ENCODE measurements at places on chromosomes 12 and 14.

DNA sequence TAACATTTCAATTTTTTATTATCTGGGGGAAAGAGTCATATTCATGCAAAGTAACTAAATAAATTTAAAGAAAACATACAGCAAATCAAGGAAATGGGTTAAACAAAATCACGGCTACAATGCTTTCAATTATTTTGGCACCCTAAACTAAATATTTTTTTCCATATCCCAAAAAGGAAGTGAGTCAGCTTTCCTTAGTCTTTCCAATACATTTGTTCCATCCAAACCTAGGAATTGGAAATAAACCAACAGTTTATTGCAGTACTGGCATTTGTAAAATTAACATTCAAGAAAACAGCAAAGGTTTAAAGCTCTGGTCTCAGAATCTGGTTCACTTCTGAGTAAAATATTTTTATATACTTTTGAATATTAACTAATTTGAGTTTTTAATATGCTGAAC, 89.2 kb downstream of the BCL2L14 start:
- no peak for DNase-seq

- DNase-seq = no peak
Measured at GRCh38 chr12:5384015-5384414, 47.9 kb upstream of the NTF3 start.

DNA sequence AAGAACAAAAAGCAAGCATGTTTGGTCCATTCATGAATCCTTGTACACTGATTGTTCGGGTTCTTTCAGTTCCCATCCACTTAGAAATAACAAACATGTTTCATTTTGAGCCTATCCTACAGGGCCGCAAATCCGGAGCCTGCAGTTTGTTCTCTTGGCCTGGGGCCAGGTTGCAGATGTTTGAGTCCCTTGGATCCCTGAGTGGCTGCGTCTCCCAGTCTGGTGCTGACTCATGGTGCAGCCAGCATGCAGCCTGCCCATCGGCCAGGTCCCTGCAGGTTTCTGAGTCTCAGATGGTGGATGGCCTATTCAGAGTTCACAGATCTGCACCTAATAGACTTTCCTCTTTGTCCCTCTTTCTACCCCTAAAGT, 1.9 kb upstream of the DYNC1H1 start:
- DNase-seq = no peak

- no peak for DNase-seq
Measured at GRCh38 chr14:70971560-70971959, 64.3 kb downstream of the PCNX1 start.

GRCh38 chr12:69129564-69129963, 109.8 kb upstream of the CPSF6 start:
- no peak for DNase-seq

DNA sequence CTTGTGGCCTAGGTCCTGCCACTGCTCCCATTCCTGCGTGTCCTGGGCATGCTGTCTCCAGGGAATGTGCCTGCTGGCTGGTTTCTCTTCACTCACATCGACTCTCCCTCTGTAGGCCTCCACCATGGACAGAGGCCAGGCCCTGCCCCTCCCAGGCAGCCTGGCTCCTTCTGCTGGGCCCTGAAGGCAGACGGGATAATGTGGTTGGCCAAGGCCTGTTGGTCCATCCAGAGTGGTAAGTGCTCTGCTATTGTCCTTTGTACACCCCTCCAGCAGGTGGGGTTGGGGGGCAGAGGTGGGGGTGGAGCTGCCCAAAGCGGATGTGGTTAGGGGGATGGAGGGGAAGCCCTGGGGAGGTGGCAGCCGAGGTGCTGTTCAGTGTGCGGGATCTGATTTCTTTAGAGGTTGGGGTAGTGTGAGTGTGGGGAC, 9.5 kb upstream of the NR4A1 start:
- peak; percentile 83 for DNase-seq

GRCh38 chr14:101791919-101792572, 30.5 kb downstream of the PPP2R5C start:
- peak; percentile 51 for DNase-seq

DNA sequence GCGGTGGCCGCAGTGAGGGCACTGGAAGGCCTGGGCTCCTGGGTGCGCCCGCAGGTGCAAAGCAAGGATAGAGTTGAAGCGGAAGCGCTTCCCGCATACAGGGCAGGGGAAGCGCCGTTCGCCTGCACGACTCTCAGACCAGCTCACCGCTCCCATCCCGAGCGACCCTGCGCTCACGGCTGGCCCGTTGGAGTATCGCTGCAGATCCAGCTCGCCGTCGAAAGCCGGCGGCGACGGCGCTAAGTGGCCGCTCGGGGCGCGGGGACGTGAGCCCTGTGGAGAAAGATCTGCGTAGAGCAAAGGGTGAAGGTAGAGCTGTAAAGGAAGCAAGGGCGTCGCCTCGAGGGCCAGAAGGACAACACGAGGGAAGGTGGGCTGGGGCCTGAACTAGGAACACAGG, 5.4 kb downstream of the ZNF219 start:
- no peak for DNase-seq

DNA sequence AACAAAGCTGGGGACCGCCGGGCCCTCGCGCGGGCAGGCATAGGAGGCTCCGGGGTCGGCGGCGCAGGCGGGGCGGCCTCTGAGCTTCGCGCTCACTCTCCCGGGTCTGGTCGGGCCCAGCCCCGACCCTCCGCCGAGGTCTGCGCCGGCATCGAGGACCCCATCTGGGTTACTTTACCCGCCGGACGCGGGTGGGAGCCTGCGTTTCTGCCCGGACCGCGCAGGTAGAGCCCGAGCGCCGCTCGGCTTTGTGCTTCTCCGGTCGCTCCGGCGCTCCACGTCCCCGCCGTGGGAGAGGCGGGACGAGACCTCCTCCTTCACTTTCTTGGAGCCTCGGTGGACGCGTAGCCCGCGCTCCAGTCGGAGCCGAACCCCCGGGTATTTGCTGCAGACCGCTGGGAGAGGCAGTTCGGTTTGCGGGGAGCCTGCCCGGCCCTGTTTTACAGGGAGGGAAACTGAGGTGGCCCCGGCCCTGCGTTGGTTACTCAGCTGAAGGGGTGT, 63.2 kb downstream of the FBXL14 start:
- DNase-seq = no peak

- no peak for DNase-seq
Measured at GRCh38 chr14:50027816-50028215, 88.6 kb downstream of the VCPKMT start.

DNA sequence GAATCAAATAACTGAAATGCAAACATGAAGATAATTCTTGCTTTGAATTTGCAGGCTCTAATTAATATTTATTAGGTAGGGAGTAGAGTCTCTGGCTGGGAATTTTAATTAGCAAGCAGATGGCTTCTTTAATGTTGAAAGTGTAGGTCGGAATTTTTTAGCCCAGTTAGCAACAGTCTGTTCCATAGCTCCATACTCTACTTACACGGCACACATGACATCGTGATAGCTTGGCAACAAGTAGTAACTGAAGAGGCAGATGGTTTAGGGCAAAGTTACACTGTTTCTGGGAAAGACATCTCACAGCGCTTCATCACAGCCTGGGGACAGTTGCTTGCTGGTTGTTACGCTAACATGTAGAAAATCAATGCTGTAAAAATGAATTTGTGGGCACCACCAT, 710.7 kb downstream of the GALC start:
- DNase-seq = no peak

DNA sequence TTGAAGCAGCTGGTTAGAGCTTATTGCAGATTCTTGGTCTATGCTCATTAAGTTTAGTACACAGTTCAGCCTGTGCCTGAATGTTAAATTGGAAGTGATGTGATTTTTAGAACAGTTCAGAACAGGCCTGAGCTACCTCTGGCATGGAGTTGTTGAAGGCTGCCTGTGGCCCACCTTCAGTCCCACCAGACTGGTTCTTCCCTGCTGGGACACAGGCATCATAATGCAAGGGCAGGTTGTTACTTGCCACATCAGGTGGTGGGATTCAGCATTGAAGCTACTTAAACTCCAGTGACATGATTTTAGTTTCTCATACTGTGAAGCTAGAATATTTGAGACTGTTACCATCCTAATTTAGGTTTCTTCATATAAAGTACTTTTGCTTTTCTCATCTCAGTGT, 49.4 kb downstream of the PROX2 start:
- DNase-seq = no peak

DNA sequence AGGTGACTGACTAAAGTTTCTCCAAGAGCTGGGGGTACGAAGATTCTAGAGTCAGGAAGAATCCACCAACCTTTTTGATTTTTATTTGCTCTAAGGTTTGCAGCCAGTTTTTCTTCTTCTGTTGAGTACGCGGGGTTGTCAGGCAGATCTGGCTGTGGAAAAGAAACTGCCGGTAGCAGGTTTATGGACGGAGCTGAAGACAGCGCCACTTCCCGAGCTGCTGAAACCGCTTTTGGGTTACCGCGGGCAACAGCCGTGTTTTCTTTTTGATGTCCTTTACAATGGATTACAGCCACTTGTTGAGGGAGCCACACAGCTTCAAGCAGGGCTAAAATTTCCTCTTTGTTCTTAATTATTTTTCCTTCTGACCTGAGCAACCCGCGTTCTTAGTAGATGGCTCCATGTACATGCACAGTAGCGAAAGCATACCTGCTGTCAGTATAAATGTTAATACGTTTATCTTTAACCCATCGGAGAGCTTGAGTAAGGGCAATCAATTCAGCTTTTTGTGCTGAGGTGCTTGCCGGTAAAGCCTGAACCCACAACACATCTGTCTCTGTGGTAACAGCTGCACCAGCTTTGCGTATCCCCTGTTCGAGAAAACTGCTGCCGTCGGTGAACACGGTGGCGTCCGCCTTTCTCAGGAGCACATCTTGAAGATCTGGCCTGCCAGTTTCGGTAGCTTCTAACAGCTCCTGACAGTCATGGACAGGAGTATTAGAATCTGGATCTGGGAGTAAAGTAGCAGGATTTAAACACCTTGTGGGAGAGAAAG, 674.3 kb downstream of the TMEM121 start:
- peak; percentile 16 for DNase-seq

GRCh38 chr14:52824462-52824861, 33.1 kb upstream of the GNPNAT1 start:
- no peak for DNase-seq

- no peak for DNase-seq
Measured at GRCh38 chr12:88549929-88550328, 30.3 kb downstream of the KITLG start.

DNA sequence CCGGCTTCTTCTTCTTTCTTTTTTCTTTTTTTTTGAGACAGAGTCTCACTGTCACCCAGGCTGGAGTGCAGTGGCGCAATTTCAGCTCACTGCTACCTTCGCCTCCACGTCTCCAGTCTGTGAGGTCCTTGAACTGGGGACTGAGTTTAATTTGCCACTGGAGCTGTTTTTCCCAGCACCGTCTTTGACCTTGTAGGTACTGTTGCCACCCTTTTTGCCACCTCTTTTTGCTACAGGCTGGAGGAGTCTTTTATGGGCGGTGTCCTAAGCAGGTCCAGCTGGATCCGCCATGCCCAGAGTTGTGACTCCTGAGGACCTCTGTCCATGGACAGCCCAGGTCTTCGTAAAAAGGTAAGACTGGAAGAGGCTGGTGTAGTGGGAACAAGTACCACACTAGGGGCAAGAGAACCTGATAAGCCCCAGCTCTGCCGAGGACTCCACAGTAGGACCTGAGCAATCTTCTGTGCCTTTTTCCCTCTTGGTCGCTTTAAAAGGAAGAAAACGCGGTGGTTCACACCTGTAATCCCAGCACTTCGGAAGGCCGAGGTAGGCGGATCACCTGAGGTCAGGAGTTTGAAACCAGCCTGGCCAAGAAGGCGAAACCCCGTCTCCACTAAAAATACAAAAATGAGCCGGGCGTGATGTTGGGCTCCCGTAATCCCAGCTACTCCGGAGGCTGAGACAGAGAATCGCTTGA, 946 bp downstream of the RNU4-2 start:
- peak; percentile 37 for DNase-seq

- DNase-seq = no peak
Measured at GRCh38 chr14:76917158-76917596, 91.0 kb downstream of the LRRC74A start.

DNA sequence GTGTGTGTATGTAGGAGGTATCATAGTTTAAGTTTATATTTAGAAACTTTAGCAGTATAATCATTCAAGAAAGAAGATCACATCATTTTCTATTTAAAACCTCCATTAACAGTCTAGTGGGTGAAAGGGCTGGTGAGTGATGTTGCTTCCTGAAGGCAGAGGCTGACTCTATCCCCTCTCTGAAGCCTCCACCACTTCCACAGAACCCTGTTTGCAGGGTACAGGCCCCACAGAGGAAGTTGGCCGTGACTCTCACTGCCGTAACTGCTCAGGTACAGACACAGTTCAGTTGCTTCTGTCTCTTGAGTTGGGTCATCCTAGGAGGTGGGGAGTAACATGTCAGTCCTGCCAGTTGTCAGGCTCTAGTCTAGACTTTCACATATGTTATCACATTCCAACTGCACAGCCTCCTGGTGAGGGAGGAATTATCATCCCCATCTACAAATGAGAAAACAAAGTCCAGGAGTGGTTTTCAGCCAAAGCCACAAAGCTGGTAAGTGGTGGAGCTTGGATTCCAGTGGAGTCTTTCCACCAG, 31.5 kb downstream of the CFL2 start:
- no peak for DNase-seq

- no peak for DNase-seq
Measured at GRCh38 chr12:123367511-123367910, 2.9 kb upstream of the SBNO1 start.

DNA sequence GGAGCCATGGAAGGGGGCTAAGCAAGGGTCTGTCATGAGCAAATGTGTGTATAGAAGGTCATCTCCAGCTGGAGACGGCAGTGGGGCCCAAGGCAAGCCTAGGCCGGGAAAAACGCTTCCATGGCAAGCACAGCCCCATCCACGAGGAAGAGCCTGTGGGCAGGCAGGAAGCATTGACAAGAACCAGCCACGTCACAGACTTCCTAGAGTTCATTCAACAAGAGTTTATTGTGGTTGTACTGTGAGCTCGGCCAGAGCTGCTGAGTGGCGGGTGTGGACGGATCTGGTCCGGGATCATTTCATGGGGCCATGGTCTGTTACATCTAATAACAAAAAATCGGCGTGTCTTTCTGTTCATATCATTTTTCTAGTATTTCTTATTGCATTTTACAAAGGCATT, 311.7 kb downstream of the TMEM121 start:
- no peak for DNase-seq

DNA sequence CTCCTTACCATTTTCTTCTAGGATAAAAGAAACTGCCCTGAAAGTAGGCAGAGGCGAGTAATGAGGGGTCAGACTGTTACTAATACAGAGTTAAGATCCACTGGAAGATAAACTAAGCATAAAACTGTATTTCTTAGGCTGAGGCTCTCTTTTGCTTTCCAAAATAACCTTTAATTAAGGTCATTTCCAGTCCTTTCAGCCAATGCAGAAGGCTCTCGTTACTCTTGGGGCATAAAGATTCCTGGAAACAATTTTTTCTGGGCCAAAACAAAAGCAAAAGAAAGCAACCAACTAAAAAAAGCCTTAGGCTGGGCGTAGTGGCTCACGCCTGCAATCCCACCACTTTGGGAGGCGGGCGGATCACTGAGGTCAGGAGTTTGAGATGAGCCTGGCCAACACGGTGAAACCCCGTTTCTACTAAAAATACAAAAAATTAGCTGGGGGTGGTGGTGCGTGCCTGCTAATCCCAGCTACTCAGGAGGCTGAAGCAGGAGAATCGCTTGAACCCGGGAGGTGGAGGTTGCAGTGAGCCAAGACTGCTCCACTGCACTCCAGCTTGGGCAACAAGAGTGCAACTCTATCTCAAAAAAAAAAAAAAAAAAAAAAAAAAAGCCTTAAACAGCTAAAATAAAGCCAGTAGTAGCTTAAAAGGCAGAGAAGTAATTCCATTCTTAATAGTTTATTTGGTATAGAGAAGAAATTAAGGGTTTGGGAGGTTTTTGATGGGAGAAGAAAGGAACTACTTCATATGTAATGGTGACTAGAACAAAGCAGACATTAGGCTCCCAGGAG, 68.9 kb upstream of the STAC3 start:
- DNase-seq = no peak

Data from CD4-positive, alpha-beta T cell treated with Interleukin-10 for 1 hour (primary cell).